ENCODE measurements at places on chromosomes 5 and 9.

DNA sequence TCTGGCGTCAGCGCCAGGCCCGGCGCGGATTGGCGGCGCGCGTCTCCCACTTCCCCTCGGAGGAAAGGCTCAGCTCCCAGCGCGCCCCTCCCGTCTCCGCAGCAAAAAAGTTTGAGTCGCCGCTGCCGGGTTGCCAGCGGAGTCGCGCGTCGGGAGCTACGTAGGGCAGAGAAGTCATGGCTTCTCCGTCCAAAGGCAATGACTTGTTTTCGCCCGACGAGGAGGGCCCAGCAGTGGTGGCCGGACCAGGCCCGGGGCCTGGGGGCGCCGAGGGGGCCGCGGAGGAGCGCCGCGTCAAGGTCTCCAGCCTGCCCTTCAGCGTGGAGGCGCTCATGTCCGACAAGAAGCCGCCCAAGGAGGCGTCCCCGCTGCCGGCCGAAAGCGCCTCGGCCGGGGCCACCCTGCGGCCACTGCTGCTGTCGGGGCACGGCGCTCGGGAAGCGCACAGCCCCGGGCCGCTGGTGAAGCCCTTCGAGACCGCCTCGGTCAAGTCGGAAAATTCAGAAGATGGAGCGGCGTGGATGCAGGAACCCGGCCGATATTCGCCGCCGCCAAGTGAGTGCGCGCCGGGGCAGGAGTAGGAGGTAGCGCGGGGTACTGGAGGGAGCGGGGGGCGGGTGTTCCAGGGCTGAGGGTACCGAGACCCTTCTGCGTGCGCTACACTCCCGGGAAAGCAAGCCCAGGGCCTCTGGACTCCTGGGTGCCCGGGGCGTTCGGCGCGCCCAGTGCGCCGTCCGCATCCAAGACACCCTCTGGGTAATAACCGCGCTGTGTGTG is at the start of gene MSX2:
Gene MSX2 (plus strand): TSS at position 99 of the 777 bp plus-strand sequence. CDS start 78 bp downstream, at position 177.
- no peak for DNase-seq

GRCh38 chr9:27053369-27054022 is 48.0 kb upstream of the LRRC19 start:
- DNase-seq, result no peak

- peak; percentile 12 for DNase-seq
Observed at GRCh38 chr5:61631438-61631941, 299.4 kb downstream of the ZSWIM6 start.

- no peak for DNase-seq
Observed at GRCh38 chr9:16062542-16063240, 509.8 kb downstream of the CCDC171 start.

GRCh38 chr5:54171645-54172384 is 138.6 kb downstream of the ARL15 start:
- no peak for DNase-seq

DNA sequence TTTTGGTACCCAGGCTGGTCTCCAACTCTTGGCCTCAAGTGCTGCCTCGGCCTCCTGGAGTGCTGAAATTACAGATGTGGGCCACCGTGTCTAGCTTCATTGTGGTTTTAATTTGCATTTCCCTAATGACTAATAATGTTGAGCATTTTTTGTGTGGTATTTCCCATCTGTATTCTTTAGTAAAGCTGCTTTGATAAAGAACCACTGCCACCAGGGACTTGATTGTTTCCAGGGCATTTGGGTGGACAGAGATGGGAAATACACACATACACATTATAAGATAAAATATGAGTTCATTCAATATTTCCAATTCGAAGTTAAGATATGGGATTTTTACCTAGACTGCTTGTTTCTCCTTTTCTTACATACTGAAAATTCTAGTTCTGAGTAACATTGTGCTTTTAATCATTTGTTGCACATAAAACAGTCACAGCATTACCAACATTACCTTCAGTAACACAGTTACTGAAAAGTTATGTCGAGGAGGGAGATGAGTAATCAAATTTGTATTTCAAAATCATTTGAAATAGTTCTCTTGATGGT is 28.9 kb downstream of the HABP4 start:
- no peak for DNase-seq

- no peak for DNase-seq
Observed at GRCh38 chr5:52801329-52801728, 13.6 kb downstream of the ITGA1 start.

All from SHP77 treated with DMSO at 0.1 percent for 48 hours (cell line).